Activated T-cell treated with anti-CD3 and anti-CD28 coated beads, Interleukin-2, amount 50 U/mL, for 1 hour (primary cell): ENCODE measurements at places on chromosomes 4 and X.
A peak's percentile ranks its signal among the peaks of the same experiment; 100 is the strongest.

- no peak for DNase-seq
Measured at GRCh38 chr4:4941751-4942150, 77.5 kb downstream of the CYTL1 start.

- DNase-seq = no peak
Measured at GRCh38 chrX:132638313-132638712, 149.5 kb upstream of the MBNL3 start.

DNA sequence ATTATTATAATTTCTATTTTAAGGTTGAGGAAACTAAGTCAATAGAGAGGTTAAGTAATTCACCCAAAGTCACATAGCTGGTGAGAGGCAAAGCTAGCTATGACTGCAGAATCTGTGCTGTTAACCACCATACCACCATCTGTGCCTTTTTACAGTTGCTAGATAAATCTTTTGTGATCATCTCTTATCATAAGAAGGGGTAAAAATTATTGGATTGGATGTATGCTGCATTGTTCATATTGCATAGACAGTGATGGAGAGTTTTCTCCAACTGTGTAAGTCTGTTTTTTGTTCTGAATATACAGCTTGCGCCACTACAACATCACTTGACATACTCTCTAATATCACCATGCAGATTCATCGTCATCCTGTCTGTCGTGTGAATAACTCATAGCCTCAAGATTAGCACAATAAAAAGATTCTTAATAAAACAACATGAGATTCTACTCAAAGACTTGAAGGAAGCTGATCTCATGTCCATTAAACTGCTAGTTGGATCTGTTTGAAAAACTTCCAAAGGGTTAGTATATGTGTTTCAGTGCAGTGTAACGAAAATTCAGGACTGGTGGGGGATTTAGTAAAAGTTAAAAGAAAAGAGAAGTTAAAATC lies 495.9 kb downstream of the SPRY1 start:
- no peak for DNase-seq

DNA sequence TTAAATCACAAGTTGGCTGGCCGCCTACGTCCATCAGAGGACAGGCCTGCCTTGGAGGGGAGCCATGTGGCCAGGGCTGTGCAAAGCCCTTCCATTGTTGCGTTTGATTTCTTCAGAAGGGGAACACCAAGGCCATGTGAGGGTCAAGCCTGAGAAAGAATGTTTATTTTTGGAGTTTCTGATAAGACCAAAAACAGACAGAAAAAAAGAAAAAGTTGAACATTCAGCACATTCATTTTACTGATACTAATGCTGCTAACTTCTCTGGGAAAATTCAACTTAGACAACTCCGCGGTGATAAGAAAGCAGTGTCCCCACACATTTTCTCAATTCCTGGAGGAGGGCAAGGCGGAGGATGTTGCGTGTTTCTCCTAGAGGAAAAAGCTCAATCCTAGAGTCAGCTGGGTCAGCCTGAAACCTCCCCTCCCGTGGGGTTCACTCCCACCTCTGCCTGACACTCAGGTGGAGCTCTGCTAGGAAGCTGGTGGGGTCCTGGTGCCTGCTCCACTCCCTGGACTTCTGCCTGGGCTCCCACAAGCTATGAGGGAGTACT lies 63.5 kb downstream of the ANAPC4 start:
- DNase-seq = no peak

DNA sequence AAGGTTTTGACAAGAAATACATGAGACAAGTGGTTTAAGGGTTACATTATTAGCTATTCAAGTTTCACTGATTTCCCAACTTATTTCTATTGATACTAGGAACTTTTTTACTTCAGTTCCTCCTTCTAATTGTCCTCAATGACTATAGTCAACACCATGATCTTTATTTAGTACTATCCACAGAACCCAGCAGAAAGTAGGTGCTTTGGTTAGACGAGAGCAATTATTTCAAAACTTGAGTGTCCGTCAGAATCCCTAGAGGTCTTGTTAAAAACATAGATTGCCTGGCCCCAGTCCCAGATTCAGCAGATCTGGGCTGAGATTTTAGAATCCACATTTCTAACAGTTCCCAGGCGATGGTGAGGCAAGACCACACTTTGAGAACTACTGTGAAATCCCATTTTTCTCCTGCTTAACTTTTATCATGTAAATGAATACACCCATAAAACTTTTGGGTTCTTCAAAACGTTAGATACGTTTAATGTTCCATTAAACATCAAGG lies 17.9 kb downstream of the EXOC1 start:
- no peak for DNase-seq

DNA sequence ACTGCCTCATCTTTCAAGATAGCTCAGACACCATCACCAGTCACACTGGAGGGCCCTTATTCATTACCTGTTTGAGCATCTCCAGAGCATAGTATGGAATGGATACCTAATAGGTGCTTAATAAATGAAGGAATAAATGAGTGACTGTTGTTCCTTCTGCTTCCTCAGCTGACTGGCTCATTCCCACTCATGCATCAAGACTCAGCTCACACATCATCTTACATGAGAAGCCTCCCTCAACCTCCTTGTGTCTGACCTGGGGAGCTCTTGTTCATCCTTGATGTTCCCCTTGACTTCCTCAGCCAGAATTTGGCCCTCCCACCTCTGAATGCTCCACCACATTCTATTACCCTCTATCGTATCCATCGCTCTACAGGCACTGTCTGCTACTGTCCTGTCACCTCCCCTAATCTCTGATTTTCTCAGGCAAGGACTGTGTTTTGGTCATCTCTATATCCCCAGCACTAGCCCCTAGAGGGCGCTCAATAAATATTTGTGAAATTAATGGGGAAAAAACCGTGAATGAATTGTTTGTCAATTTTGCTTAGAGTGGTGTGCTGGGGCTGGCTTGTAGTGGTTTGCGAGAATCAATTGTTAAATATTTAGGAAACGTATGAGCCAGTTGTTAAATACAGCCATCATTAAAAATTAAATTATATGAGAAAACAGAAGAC lies 88.3 kb downstream of the NHSL2 start:
- DNase-seq = peak; percentile 25

GRCh38 chr4:146273204-146273901 lies 59.0 kb downstream of the REELD1 start:
- DNase-seq = no peak

- no peak for DNase-seq
Measured at GRCh38 chr4:8855818-8856245, 15.8 kb downstream of the HMX1 start.

DNA sequence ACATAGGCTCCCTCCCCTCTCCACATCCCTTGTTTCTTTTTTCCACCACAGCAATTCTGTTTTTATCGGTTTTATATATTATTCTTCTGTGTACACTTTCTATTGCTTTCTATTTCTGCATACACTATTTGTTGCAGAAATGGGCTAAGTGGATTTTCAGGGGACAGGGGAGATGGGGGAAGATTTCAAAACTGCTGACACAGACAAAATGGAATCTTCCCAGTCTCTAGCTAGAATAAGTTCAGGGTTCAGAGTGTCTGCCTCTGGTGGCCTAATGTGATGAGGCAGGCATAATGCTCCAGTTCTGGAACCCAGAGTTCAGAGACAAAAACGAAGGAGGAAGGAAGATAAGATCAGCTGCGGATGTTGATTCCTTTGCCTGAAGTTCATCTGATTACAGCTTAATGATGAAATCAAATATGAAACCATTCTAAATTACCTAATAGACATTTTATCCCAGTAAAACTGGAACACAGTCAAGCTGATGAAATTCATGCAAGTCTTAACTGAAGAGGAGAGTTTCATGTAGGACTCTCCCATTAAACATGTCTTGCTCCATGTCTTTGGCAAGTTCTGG lies 447.1 kb downstream of the AFF2 start:
- no peak for DNase-seq

- DNase-seq = no peak
Measured at GRCh38 chr4:57550198-57550597, 440.0 kb upstream of the IGFBP7 start.

DNA sequence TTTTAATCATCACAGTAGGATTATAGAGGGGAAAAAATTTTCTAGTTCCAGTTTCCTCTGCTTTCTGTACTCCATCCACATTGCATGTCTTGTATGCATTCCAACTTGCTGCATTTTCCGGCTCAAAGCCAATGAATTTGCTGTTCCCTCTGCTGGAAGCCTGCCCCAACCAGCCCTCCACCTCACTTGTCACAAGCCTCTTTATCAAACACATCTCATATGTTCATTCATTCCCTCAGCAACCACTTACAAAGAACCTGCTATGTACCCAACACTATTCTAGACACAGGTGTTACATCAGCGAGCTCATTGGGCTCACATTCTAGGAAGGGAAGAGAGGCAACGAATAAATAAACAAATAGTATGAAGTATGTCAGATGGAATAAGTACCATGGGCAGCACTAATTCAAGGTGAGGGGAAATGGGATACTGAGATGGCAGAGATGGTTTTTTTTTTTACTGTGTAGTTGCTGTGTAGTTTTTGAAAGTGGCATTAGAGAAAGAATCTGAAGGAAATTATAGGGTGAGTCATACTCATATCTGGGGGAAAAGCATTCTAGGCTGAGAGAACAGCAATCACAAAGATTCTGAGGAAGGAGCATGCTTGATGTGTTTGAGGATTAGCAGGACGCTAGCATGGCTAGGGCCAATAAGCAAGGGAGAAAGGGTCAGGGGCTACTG lies 332.5 kb downstream of the PDGFC start:
- no peak for DNase-seq

GRCh38 chr4:38803833-38804653 lies 548 bp downstream of the TLR1 start:
- no peak for DNase-seq

- no peak for DNase-seq
Measured at GRCh38 chr4:40736910-40737309, 12.8 kb upstream of the NSUN7 start.

DNA sequence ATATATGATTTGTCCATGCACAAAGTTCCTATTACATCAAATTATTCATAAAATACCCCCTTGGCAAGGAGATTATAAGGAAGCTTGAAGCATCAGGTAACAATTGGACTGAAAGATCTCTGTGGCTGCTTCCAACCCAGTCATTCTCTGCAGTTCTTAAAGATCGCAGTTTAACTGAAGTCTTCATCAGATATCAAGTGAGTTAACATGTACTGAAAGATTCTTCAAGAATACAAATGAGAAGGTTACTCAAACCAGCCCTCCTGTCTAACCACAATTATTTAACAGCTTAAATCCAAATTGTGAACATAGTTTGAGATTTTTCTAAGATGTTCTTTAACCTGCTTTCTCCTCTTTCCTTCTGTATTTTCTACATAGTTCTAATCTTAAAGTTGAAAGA lies 56.1 kb downstream of the SLC10A7 start:
- DNase-seq = no peak

GRCh38 chr4:147683188-147683591 lies 773 bp downstream of the PRMT9 start:
- peak; percentile 22 for DNase-seq

DNA sequence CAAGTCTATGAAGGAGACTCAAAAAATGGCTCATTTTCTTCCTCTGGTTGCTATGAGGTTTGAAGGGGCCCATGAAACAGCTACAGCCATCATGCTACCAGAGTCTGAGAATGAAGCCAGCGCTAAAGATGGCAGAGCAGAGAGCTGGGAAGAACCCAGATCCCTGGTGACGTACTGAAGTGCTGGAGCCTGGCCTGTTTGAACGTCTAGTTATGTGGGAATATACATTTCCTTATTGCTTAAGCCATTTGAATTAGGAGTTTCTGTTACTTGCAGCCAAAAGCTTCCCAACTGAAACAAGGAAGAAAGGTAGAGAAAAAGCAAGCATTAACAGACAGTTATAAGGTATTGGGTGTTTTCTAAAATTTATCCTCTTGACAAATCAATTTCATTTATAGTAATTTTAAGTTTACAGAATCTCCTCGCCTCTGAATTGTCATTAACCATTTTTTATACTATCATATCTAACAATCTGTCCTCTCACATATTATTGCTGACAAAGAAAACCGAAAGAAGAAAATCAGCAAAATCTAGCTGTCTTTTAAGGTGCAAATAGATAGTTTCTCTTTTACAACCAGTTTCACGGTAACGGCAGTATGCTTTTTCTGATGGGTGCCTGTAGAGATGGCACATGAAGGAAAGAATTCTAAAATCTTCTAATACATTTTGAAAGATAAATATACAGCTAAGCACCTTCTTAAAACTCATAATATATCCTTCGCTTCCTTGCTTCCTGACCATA lies 8.9 kb upstream of the COQ2 start:
- no peak for DNase-seq

- DNase-seq = peak; percentile 91
Measured at GRCh38 chr4:139177869-139178619, 1.0 kb upstream of the ELF2 start.

- no peak for DNase-seq
Measured at GRCh38 chr4:168791376-168791775, 218.7 kb downstream of the CBR4 start.

DNA sequence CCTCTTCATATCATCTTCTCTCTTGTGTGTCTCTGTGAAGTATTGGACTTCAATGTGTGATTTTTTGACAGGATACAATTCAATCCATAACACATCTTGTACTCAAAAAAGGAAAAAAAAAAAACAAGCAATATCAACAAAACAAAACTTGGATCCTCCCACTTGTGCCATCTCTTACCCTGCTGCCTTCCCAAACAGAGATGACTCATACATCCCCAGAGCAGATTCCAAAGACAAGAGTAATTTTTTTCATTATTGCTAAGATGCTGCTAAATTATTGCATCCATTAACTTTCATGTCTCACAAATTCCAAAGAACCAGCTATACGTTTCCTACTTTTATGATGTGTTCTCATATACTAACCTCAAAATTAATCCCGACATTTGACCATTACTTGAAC lies 479.2 kb downstream of the GBA3 start:
- no peak for DNase-seq

GRCh38 chr4:38856524-38857337 lies at the start of gene TLR6:
Gene TLR6, minus strand, starts transcription at chr4:38856817. Its CDS starts 27,344 bp downstream, at chr4:38829473.
- DNase-seq = no peak

GRCh38 chrX:50813843-50814661 lies at the start of gene SHROOM4:
Gene SHROOM4, minus strand, starts transcription at chrX:50814194. Its CDS starts 176 bp downstream, at chrX:50814018.
- DNase-seq = no peak

- no peak for DNase-seq
Measured at GRCh38 chr4:172813359-172813923, 355.2 kb upstream of the GALNT7 start.

DNA sequence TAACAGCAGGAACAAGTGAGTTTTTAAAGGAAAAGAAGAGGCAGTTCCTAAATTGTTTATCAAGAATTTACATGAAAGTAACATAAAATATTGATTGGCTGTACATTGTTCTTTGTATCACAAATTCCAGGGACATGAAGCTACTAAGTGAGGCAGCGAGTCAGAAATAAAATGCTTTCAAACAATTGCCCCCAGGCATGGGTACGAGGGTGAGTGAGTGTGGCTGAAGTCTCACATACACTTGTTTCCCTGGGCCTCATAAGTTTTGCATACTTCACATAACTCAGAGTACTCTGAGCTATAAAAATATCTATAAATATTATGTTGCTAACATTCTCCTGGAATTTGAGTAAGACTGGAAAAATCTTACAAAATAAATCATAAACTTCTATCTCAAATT lies 511.6 kb upstream of the PRKX start:
- no peak for DNase-seq

GRCh38 chr4:124514588-124514987 lies 197.9 kb downstream of the ANKRD50 start:
- DNase-seq = no peak
